ENCODE measurements at places on chromosomes 3 and 15. TPM values are rescaled to one million over a fixed set of nuclear protein-coding genes. Genes with fewer than 3 reads are reported as not detected.
A peak's percentile ranks its signal among the peaks of the same experiment; 100 is the strongest.

DNA sequence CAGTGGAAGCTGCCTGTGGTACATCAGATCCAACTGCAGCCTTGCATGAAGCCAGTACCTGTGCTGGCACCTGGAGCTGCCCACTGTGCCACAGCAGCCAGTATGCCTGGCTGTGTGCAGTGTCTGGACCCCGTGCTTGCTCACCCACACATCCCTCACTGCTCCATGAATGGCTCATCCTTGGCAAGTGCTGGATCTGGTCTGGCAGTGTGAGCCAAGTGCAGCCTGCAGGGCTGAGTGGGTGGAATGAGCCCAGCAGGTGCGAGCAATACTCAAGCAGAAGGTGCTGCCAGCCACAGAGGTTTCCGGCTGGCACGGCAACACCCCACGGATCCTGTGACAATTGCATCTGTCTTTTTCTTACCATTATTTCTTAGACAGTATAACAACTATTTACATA lies 488.2 kb upstream of the ROBO2 start:
- no peak for DNase-seq

- no peak for DNase-seq
Measured at GRCh38 chr3:100454677-100455076, 37.7 kb upstream of the TMEM45A start.

- DNase-seq, result no peak
Measured at GRCh38 chr3:126567696-126568438, 9.1 kb upstream of the C3orf22 start.

DNA sequence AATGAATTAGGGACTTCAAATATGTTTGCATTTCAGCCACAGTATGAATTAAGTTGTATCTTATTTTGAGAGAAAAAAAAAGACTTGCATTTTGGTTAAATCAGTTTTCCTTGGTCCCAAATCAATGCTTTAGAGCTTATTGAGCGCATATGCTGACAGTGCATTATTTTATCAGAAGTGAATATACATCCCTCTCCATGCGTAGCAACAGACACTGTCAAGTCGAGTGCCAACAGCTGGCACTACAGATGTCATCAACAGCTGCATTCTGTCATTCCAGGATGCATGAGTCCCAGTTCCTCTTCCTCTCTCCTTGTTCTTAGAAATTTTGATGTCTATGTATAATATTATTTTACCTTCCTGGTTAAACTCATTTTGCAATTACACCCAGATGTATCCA lies 156.1 kb upstream of the FOXB1 start:
- no peak for DNase-seq

DNA sequence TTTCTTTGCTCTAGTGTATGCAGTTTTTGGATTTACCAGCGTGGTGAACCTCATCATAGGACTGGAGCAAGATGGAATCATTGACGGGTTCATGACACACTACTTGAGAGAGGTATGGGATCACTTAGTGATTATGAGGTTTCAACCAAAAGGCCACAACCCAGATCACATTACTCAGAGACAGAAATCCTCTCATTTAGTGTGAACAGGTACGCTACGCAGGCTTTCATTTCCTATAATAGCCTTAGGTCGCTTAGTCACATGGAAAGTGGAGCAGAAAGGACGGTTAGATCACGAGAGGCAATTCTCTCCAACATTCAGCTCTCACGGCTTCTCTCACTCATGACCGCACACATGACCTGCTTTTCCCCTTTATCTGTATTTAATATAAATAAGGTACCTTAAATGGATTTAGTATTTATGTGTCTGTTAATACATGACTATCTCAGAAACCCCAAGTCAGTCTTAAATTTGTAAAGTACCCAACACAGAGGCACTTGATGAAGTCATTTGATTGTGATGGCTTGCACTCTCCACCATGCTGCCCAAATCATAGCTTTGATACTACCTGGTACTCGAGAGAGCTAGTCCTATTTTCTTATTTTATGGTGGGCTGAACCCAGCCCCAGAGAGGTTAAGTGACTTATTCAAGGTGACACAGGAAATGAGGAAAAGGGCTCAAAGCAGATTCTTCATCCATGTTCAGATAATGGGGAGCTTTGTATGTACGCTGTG lies 8.6 kb downstream of the TM6SF1 start:
- no peak for DNase-seq

DNA sequence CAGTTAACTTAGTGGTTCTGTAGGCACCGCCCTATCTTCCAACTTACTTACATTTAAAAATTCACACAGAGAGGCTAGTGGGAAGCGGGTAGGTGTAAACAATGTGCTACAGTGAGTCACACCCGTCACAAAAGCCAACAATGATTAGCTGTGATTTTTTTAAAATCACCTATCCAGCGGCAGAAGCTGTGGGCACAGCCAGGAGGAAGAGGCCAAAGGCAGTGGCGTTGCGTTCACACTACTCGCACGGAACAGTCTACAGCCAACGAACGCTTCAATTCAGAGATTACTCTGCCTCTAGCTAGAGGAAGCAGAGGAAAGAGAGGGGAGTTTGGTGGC lies 2.5 kb upstream of the NLGN1 start:
- DNase-seq, result peak; percentile 48

- no peak for DNase-seq
Measured at GRCh38 chr3:53941950-53942349, 50.3 kb upstream of the SELENOK start.

- DNase-seq, result no peak
Measured at GRCh38 chr15:46768287-46768686, 949.0 kb upstream of the SEMA6D start.

DNA sequence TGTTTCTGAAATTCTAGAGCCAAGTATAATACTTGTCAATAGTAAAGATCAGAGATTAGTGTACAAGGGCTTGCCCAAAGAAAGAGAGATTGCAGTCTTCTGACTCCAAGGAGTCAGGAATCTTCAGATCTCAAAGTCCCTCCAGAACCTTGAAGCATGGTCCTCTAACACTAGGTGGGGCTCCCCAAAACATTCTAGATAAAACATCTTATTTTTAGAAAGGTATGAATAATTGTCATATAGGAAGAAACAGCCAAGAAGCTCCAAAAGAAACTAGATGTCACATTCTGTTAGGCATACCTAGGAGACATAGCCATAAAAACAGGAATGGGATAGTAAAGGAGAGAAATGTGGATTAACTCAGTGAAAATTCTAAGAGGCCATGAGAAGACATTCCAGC lies 10.7 kb downstream of the MUC13 start:
- no peak for DNase-seq

DNA sequence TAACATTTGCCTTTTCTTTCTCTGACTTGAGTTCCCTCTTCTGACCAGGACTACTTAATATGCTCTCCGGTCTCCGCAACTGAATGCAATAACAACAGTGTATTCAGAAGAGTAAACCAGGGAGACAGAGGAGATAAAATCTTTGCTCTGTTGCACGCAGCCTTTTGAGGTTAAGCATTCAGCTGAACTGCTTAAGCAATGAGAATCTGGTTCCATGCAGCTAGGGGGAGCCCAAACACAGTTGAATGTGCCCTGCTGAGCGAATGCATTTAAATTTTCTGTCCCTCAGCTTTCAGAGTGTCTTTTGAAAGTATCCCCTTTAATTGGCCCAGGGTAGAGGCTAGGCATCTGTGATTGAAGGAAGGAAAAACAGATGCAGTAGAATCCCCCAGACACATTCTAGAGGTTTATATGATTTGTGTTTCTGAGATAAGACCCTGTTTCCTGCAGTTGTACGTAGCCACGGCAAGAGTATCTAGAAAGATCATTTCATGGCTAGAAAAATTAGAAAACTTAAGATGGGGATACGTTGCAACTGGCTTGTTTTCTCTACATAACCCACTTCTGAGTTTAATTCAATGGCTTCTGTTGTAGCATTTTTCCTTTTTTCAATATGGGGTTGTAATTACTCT lies 309.6 kb downstream of the TUSC7 start:
- peak; percentile 39 for DNase-seq

GRCh38 chr3:124200407-124200806 lies 208.5 kb upstream of the ROPN1 start:
- DNase-seq, result no peak

MAP2K5 gene
- total RNA-seq, result 8.8 TPM

MESP1 gene
- 0.11 TPM for total RNA-seq

RPL35A gene
- 1,189 TPM for total RNA-seq
